Effector CD4-positive, alpha-beta T cell (primary cell): ENCODE measurements at places on chromosomes 2 and 18.

DNA sequence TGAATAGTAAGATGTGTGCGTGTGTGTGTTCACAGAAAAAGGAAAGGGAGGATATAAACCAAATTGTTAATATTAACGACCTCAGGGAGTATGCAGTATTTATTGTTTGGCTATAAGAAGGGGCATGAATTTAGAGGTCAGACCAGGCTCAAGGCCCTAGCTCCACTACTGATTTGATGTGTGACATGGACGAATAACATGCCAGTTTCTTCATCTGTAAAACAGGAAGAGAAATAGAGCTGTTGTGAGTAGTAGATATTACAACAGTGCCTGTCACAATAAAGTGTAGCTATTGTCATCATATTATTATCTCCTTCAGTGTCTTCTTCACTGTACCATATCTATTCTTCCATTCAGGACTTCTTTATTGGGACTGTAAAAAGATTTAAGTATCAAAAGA, 4.1 kb upstream of the MAT2A start:
- DNase-seq = no peak

- DNase-seq = no peak
These were observed 101.0 kb downstream of the MIB1 start for GRCh38 chr18:21841570-21841969.

DNA sequence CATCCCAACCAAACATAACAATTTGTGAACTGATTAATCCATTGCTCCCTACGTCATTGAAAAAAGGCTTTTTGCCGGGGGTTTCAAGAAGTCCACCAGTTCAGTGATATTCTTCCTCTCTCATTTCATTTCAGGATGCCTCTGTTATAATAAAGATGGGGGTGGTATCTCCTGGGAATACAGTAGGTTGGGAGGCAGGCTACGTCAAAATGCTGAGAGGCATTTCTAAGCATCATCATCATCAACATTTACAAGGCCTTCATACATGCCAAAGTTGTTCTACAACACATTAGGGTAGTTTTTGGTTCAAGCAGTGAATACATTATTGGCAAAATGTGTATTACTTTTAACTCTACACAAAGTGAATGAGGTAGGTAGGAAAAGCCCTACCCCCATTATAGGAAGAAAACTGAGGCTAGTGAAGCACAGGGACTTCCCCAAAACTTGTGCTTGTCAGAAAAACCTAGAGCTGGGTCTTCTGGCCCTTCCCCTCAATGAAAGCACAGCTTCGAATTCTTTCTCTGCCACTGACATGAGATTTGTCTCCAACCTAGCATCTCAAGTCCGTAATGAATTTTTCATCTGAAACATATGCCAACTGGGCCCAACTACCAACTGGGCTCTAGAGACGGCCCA, 11.3 kb downstream of the OSR1 start:
- no peak for DNase-seq

DNA sequence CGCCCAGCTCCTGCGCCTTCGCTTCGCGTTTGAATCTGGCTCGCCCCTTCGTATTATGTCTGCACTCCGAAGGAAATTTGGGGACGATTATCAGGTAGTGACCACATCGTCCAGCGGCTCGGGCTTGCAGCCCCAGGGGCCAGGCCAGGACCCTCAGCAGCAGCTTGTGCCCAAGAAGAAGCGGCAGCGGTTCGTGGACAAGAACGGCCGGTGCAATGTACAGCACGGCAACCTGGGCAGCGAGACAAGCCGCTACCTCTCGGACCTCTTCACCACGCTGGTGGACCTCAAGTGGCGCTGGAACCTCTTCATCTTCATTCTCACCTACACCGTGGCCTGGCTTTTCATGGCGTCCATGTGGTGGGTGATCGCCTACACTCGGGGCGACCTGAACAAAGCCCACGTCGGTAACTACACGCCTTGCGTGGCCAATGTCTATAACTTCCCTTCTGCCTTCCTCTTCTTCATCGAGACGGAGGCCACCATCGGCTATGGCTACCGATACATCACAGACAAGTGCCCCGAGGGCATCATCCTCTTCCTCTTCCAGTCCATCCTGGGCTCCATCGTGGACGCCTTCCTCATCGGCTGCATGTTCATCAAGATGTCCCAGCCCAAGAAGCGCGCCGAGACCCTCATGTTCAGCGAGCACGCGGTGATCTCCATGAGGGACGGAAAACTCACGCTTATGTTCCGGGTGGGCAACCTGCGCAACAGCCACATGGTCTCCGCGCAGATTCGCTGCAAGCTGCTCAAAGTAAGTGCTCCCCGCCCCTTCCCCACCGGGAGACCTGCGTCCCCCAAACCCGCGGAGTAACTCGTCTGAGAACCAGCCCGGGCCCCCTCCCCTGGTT, 453 bp downstream of the KCNJ3 start:
- no peak for DNase-seq
